ENCODE measurements at places on chromosomes 7 and 10. TPM values are rescaled to one million over a fixed set of nuclear protein-coding genes. Genes with fewer than 3 reads are reported as not detected.

DNA sequence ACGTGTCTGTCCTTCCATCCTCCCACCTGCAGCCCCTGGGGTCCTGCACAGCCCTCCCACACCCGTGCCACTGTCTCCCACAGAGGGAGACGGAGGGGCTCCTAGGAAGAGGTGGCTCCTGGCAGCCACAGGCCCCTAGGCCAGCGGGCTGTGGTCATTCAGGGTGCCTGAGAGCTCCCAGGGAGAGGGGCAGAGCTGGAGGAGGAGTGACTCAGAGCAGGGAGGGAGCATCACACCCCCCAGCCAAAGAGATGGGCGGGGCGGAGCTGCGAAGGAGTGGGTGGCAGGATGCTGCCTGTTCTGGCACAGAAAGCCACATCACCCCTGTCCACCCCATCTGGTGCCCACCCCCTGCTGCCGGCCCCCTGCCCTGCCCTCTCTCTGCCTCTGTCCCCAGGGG, 50.5 kb downstream of the STK32C start:
- DNase-seq: no peak

- peak; percentile 6 for DNase-seq
These were observed 72.5 kb downstream of the C10orf90 start for GRCh38 chr10:126598009-126598408.

DNA sequence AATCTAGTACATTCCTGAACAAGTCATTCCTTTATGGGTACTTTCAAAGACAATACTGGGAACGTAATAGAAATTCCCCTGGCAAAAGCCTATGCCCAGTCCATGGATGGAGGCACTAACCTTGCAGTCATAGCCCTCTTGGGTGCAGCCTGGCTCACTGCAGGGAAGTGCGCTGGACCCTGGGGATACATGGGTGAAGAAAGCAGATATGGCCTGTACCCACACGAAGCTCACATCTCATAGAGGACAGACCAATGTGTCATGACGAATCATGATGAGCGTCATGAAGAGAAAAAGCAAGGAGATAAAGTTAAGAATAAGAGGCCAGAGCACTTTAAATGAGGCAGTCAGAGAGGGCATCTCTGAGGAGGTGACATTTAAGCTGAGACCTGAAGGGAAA, 11.8 kb downstream of the PRLHR start:
- DNase-seq: peak; percentile 43

DNA sequence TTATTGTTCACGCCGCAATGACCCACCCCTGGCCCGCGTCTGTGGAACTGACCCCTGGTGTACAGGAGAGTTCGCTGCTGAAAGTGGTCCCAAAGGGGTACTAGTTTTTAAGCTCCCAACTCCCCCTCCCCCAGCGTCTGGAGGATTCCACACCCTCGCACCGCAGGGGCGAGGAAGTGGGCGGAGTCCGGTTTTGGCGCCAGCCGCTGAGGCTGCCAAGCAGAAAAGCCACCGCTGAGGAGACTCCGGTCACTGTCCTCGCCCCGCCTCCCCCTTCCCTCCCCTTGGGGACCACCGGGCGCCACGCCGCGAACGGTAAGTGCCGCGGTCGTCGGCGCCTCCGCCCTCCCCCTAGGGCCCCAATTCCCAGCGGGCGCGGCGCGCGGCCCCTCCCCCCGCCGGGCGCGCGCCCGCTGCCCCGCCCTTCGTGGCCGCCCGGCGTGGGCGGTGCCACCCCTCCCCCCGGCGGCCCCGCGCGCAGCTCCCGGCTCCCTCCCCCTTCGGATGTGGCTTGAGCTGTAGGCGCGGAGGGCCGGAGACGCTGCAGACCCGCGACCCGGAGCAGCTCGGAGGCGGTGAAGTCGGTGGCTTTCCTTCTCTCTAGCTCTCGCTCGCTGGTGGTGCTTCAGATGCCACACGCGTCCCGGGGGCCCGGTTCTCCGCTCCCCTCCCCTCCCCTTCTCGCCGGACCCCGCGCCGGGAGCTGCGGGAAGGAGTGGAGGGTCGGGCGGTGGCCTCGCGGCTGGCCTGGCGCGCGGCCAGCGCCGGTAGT, at the start of gene CBX3:
TSS of gene CBX3 (plus strand) at position 499 of the 772 bp plus-strand sequence. CDS start 1,254 bp downstream, outside the sequence.
- DNase-seq: no peak

GRCh38 chr7:18437101-18437500, 58.4 kb upstream of the HDAC9 start:
- no peak for DNase-seq

GRCh38 chr10:103479135-103479534, at the start of gene CALHM3:
TSS of gene CALHM3 (minus strand) at chr10:103479240. CDS start at chr10:103479032, 208 bp downstream.
- no peak for DNase-seq

GRCh38 chr7:129055294-129055816, 444 bp upstream of the TNPO3 start:
- no peak for DNase-seq

DNA sequence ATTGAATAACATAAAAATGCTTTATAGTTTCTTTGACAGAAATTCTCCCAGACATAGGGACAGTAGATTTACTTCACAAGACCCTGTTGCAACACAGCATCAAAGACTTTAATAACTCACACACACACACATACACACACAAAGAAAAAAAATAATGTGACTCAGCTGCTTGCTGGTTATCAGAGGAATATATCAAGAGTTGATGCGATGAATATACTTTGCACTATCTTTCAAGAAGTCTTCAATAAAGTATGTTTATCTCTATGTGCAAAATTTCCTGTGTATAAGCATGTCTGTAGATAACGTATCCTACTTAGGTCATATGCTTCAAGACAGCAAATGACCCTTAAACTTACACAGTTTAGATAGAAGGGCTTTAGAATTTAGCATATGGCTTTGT, 243.1 kb downstream of the ARL4A start:
- no peak for DNase-seq

GRCh38 chr7:74252893-74253292, 1.3 kb downstream of the RFC2 start:
- DNase-seq: no peak

Gene ZNF22
- 12.2 TPM for polyA plus RNA-seq

Gene ATG9B
- polyA plus RNA-seq: 0.20 TPM

DNA sequence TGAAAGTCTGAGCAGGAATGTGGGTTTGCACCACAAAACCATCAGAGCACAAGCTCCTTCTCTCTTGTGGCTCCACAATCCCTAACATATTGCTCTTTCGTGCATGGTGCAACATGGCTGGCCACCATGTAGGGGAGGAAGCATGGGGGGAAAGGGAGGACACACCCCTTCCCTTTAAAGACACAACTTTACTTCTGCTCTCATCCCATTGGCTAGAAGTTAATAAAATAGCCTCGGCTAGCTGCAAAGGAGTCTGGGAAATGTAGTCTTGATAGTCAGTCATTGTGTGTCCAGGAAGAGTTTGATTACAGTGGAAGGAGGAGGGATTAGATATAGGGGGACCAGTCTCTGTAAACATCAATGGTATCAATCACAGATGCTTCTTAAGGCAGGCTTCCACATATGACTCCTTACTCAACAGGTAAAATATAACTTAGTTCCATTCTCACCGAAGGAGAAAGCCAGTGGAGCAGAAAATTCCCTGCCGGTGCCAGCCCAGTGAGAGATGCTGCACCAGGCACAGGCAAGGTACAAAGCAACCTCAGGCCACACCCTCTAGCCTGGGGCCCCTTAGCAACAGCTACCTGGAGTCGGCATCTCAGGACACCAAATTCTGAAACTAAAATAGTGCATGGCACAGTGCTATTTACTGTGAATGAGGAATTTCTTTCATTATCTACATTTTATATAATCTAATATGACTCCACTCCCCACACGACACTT, 124.7 kb upstream of the CTBP2 start:
- DNase-seq: peak; percentile 37

DNA sequence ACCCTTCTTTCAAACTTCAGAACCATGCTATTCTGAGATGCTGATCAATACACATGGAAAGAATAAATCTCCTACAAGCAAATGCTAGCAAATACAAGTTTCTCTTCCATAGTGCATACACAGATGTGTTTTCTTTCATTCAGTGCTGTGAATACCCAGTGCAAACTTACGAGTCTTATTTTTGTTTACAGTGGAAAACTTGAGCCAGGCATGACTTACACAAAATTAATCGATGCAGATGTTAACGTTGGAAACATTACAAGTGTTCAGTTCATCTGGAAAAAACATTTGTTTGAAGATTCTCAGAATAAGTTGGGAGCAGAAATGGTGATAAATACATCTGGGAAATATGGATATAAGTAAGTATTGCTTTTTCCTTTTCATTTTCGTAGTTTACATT, 48.8 kb downstream of the PNLIPRP3 start:
- DNase-seq: no peak

Gene TMEM273
- polyA plus RNA-seq: not detected

DNA sequence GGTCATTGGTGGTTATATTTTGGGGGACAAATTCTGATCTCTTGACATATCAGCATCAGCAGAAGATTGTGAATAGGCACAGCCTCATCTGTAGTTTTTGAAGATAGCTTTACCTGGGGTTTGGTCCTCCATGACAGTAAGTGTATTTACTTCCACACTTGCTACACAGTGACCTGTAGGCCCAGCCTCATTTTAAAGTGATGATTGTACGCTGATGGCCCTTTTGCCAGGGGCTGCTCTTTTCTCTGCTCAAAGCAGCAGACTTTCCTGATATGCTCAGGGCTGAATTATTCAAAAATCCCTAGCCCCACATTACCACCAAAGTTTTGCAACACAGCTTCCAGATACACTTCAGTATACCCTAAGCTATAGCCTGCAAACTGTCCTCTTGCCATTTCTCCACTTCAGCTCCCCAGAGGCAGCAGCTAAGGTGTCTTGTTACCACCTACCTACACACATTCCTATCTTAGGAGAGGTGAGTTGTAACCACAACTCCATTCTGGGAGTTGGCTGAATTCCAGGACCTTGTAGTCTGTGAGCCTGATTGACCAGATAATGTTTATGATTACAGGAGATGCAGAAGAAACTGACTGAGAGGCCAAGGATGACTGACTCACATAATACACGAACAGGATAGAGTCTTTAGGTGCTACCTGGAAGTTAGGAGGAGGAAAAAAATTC, 6.0 kb downstream of the ASB4 start:
- DNase-seq: peak; percentile 98

Data from foreskin keratinocyte (primary cell).